ENCODE measurements at places on chromosomes 6 and 20. TPM values are rescaled to one million over a fixed set of nuclear protein-coding genes. Genes with fewer than 3 reads are reported as not detected.
A peak's percentile ranks its signal among the peaks of the same experiment; 100 is the strongest.

DNA sequence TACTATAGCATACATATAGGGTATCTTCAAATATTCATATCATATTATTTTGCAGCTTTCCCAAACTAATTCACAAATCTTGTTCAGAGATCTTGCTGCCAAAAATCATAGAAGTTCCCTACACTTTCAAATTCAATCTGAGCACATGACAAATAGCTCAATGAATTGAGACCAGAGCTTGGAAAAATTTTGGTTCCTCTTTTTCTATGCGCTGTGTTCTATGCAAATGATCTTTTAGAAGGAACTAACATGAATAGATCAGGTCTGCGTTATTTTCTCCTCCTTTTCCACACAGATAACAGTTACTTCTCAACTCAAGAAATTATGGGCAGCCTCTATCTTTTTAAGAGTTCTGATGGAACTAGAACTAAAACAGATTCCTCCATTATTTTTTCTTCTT, 316.3 kb downstream of the ARHGAP18 start:
- H3K4me3 ChIP-seq: no peak overlapping the region
- H3K4me1 ChIP-seq: no peaks in the 10 kb centered on the region
- DNase-seq: no peak
- no peaks in the 10 kb centered on the region for H3K27me3 ChIP-seq
- no peak overlapping the region for H3K27ac ChIP-seq

GRCh38 chr20:44856856-44857448, 28.6 kb upstream of the YWHAB start:
- H3K27me3 ChIP-seq: no peaks in the 10 kb centered on the region
- H3K4me3 ChIP-seq: no peak overlapping the region
- no peak overlapping the region for H3K27ac ChIP-seq
- H3K36me3 ChIP-seq: no peaks in the 10 kb centered on the region
- H3K4me1 ChIP-seq: no peaks in the 10 kb centered on the region

GRCh38 chr6:81892891-81893290, 140.4 kb upstream of the TENT5A start:
- no peak overlapping the region for H3K27ac ChIP-seq
- H3K4me1 ChIP-seq: no peaks in the 10 kb centered on the region
- no peak for DNase-seq
- no peaks in the 10 kb centered on the region for H3K27me3 ChIP-seq

GRCh38 chr6:130365166-130366106, at the start of gene TMEM200A:
Gene TMEM200A, plus strand, starts transcription at chr6:130366017. Its CDS starts 74,406 bp downstream, at chr6:130440423.
- DNase-seq: peak; percentile 70
- H3K36me3 ChIP-seq: no peaks in the 10 kb centered on the region

DNA sequence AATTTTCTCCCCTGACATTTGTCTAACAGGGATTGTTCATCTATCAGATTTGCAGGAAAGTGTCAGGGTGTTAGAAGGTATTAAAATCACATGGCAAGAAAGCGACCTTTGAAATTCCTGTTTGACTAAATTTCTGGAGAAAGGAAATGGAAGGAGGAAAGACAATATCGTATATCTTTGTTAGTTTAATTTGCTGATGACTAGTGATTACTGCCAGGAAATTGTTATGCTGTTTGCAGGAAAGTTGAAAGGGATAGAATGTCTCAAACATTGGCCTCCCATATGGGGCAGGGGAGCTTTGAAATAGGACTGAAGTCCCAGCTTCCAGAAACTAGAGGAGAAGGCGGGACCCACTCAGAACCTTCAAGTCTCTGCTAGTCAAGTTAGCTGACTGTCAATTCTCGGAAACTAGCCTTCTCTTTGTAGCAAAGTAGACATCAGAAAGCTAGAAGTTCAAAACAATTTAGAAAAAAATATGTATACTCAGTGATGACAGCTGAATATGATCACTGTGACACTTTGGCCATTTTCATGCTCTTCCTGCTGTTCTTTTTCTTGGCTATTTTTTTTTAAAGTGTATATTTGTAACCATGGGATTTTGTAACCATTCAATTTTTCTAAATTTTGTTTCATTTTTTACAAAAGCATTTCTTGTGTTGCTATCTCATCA, 53.4 kb upstream of the RALGAPA2 start:
- no peaks in the 10 kb centered on the region for H3K36me3 ChIP-seq
- no peaks in the 10 kb centered on the region for H3K27me3 ChIP-seq
- no peak for DNase-seq

- H3K4me1 ChIP-seq: no peaks in the 10 kb centered on the region
- H3K27me3 ChIP-seq: no peaks in the 10 kb centered on the region
- no peaks in the 10 kb centered on the region for H3K36me3 ChIP-seq
These were observed 695.2 kb downstream of the QKI start for GRCh38 chr6:164109770-164110140.

GRCh38 chr6:38161754-38162492, 342.4 kb downstream of the ZFAND3 start:
- no peak overlapping the region for H3K4me3 ChIP-seq
- no peaks in the 10 kb centered on the region for H3K36me3 ChIP-seq
- H3K27ac ChIP-seq: no peak overlapping the region
- H3K4me1 ChIP-seq: no peaks in the 10 kb centered on the region

DNA sequence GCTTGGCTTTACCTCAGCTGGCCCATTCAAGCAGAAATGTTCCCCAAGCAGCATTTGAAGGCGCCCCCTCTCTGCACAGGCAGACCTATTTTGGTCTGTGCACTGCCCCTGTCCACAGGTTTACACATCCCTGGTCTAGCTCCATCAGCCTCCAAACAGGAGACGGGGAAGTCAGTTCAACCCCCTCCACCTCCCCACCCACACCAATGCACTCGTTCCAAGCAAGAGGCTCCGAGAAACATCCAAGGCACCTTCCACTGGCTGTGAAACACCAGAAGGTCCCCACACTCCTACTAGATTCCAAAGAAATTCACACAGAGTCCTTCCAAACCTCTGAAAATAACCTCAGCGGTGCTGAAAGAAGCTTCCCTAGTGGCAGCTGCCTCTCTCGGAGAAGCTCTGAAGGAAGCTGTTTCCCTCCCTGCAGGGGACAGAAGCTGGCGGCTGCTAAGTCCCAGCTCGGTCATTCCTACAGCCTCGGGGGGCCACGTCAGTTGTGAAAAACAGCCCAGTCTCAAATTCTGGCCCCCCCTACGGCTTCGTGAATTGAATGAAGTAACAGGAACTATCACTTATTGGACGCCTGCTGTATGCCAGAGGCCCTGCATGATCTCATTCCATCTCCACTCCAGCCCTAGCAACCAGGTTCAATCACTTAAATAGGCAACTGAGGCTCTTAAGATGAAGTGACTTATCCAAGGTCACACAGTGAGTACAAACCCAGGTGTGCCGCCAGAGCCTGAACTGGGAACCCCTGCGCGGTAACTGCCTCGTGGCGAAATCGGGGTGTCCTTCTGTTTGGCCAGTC, 815 bp downstream of the SPATA2 start:
- H3K4me1 ChIP-seq: peaks cover 16% of the 10 kb centered on the region
- no peaks in the 10 kb centered on the region for H3K27me3 ChIP-seq
- peak overlapping the region; percentile 81 for H3K4me3 ChIP-seq
- no peaks in the 10 kb centered on the region for H3K36me3 ChIP-seq
- no peak for DNase-seq

GRCh38 chr20:19438488-19438887, 226.0 kb downstream of the SLC24A3 start:
- no peaks in the 10 kb centered on the region for H3K36me3 ChIP-seq
- H3K27ac ChIP-seq: no peak overlapping the region
- no peak for DNase-seq
- no peaks in the 10 kb centered on the region for H3K4me1 ChIP-seq

DNA sequence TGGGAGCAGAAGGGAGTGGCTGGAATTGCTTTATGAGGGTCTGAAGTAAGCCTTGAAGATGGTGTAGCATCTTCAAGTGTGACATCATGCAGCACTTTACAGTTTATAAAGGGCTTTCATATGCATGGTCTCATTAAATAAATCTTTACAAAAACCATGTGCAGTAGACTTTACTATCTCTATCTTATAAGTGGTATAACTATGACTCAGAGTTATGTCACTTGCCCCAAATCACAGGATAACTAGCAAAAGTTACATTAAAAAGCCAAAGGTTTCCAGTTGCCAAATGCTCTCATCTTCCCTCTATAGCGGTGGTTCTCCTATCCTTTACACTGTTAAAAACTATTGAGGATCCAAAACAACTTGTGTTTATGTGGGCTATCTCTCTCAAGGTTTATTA, 687.7 kb upstream of the MARCKS start:
- H3K4me1 ChIP-seq: no peaks in the 10 kb centered on the region
- DNase-seq: no peak
- H3K4me3 ChIP-seq: no peak overlapping the region
- H3K27me3 ChIP-seq: no peaks in the 10 kb centered on the region
- H3K36me3 ChIP-seq: no peaks in the 10 kb centered on the region
- no peak overlapping the region for H3K27ac ChIP-seq

GRCh38 chr6:150691463-150691862, 91.8 kb downstream of the PLEKHG1 start:
- H3K36me3 ChIP-seq: no peaks in the 10 kb centered on the region
- H3K27me3 ChIP-seq: no peaks in the 10 kb centered on the region
- no peak overlapping the region for H3K27ac ChIP-seq
- no peak for DNase-seq
- no peaks in the 10 kb centered on the region for H3K4me1 ChIP-seq

GRCh38 chr6:143902827-143903226, 38.6 kb downstream of the ZC2HC1B start:
- no peak for DNase-seq
- no peaks in the 10 kb centered on the region for H3K27me3 ChIP-seq
- H3K4me1 ChIP-seq: no peaks in the 10 kb centered on the region
- H3K27ac ChIP-seq: no peak overlapping the region

The UBD gene
- 0.86 TPM for total RNA-seq

The GTSF1L gene
- total RNA-seq: not detected

The TULP1 gene
- not detected for total RNA-seq

The CARMIL1 gene
- 50.2 TPM for total RNA-seq

The LTB gene
- total RNA-seq: 5.7 TPM

The RAB44 gene
- total RNA-seq: 0.30 TPM
